GM12878 (cell line): ENCODE measurements at places on chromosomes 5 and 9.

DNA sequence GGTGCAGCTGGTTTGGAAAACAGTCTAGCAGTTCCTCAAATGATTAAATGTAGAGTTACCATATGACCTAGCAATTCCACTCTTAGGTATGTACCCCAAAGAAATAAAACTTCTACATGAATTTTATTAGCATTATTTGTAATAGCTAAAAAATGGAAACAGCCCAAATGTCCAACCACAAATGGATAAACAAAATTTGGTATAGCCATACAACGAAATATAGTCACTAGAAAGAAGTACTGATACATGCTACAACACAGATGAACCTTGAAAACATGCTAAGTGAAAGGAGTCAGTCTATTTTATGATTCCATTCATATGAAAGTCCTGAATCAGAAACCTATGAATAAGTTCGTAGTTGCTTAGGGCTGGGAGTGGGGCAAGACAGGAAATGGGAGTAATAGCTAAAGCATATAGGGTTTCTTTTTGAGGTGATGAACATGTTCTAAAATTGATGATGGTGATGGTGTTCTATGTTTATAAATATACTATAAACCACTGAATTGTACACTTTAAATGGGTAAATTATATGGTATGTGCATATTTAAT, 6.3 kb downstream of the GDF9 start:
- no peaks in the 10 kb centered on the region for H3K4me1 ChIP-seq
- H3K27ac ChIP-seq: no peak overlapping the region
- no peak overlapping the region for H3K4me3 ChIP-seq
- H3K36me3 ChIP-seq: no peaks in the 10 kb centered on the region
- no peak for DNase-seq

- DNase-seq: no peak
- no peak overlapping the region for H3K4me3 ChIP-seq
- H3K36me3 ChIP-seq: no peaks in the 10 kb centered on the region
- no peak overlapping the region for H3K27ac ChIP-seq
- no peaks in the 10 kb centered on the region for H3K4me1 ChIP-seq
- no peaks in the 10 kb centered on the region; the same call in 1 of the 2 replicates for H3K27me3 ChIP-seq
Measured at GRCh38 chr5:173435447-173435846, 107.2 kb upstream of the STC2 start.

DNA sequence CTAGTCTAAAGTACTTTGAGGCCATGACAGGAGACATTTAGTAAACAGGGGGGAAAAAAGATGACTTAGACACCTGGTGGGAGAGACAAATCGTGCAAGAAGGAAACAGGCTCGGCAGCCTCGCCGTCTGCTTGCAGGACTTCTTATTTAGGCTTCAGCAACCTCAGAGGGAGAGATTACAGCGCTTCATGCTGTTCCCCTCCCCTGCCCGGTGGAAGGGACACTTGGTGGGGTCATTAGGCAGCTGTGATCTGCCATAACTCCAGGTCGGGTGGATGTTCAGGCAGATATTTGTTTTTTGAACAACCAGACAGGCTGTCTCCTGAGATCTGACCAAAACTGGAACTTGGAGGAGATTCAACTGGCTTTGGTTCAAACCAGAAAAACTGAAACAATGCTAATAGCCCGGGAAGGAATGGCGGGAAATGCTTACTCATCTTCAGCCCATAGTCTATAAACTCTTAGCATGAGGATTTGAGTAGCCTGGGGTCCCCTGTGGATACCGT, 38.1 kb upstream of the CD180 start:
- no peak for DNase-seq
- no peaks in the 10 kb centered on the region for H3K27me3 ChIP-seq
- no peak overlapping the region for H3K27ac ChIP-seq
- H3K4me1 ChIP-seq: no peaks in the 10 kb centered on the region; the same call in 1 of the 2 replicates

DNA sequence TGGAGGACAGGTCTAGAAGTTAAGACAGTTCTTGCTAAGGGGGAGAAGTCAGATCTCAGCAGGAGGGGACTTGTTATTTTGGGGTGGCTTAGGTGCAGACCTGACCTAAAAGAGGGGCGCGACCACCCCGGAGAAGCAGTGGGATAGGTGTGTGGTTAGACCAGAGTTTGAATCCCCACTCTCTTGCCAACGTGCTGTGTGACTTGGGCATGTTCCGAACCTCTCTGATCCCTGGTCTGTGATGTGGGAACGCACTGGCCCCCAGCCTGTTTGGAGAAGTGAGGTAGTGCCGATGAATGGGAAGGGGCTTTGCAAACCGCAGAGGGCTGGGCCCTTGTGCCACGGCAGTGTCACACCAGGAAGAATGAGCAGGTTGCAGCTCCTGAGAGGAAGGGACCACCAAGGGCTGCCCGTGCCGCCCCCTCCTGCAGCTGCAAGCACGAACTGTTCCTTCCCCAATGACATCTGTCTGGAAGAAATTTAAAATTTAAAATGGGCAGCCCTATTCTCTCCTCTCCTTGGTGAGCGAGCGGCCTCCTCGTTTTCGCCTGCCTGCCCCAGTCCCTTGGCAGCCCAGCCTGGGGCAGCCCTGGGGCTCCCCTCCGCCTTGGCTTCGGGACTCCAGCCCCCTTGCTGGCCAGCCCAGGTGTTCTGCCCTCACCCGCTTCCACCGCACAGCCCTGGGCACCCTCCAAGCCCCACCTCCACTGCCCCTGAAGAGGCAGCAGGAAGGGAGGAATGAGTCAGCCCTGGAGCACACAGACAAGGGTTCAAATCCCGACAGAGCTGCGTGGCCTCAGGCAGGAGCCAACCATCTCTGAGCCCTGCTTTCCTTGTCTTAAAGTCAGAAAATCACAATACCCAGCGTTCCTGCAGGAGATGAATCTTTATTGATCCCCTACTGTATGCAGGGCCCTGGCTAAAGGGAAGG, 1.6 kb downstream of the FIBCD1 start:
- H3K27me3 ChIP-seq: peaks cover 25% of the 10 kb centered on the region
- H3K4me3 ChIP-seq: no peak overlapping the region
- DNase-seq: no peak
- H3K36me3 ChIP-seq: no peaks in the 10 kb centered on the region
- peaks cover 3% of the 10 kb centered on the region for H3K4me1 ChIP-seq

DNA sequence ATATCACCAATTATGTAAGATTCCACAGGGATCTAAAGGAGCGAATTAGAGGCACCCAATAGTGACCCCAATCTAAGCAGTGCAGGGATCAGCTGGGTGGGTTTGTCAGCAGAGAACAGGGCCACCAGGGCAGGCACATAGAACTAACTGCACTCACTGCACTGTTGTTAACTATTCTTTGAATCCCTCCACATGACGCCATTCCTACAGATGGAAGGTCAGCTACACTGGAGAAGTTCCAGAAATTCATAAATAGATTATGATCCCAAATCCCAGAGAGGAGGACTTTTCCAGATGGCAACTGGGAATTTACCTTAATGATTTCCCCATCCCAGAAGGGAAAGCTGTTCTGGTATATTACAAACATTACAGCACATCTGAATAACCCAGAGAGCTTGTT, 84.2 kb downstream of the THBS4 start:
- H3K27me3 ChIP-seq: no peaks in the 10 kb centered on the region
- H3K4me1 ChIP-seq: peaks cover 4% of the 10 kb centered on the region
- H3K4me3 ChIP-seq: no peak overlapping the region
- no peaks in the 10 kb centered on the region for H3K36me3 ChIP-seq
- no peak overlapping the region for H3K27ac ChIP-seq
- DNase-seq: no peak
